ENCODE measurements at places on chromosomes 2 and 18. TPM values are rescaled to one million over a fixed set of nuclear protein-coding genes. Genes with fewer than 3 reads are reported as not detected.

Gene DUSP28
- total RNA-seq: 4.7 TPM

Gene CABLES1
- 16.8 TPM for total RNA-seq

Gene NTSR2
- not detected for total RNA-seq

Gene SPC25
- total RNA-seq: 1.1 TPM

Gene OXER1
- not detected for total RNA-seq

Gene FEV
- total RNA-seq: not detected

Gene LYG2
- total RNA-seq: not detected

Gene POU3F3
- total RNA-seq: under 0.01 TPM

Gene ZNF396
- 3.3 TPM for total RNA-seq

Gene IL1RL1
- 0.29 TPM for total RNA-seq

Gene TMSB10
- 3,633 TPM for total RNA-seq
